ENCODE measurements at places on chromosomes 13 and 19.

GRCh38 chr19:58548859-58549663 lies 5.2 kb downstream of the TRIM28 start:
- no peak for DNase-seq

DNA sequence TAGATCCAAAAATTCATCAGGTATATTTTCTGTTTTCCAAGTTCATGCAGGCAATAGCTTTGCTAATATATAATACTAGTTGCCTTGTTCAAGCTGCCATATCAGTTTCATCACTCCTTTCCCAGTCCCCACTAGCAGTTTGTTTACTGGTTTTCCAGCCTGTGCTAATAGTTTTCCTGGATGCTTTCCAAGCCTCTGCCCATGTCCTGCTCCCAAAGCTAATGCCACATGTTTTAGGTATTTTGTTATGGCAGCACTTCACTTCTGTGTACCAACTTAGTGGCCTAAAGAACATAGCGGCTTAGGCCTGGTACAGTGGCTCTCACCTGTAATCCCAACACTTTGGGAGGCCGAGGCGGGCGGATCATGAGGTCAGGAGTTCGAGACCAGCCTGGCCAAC lies 28.1 kb upstream of the ZNF527 start:
- no peak for DNase-seq

GRCh38 chr19:11949201-11949600 lies 15.6 kb upstream of the ZNF763 start:
- DNase-seq: no peak

DNA sequence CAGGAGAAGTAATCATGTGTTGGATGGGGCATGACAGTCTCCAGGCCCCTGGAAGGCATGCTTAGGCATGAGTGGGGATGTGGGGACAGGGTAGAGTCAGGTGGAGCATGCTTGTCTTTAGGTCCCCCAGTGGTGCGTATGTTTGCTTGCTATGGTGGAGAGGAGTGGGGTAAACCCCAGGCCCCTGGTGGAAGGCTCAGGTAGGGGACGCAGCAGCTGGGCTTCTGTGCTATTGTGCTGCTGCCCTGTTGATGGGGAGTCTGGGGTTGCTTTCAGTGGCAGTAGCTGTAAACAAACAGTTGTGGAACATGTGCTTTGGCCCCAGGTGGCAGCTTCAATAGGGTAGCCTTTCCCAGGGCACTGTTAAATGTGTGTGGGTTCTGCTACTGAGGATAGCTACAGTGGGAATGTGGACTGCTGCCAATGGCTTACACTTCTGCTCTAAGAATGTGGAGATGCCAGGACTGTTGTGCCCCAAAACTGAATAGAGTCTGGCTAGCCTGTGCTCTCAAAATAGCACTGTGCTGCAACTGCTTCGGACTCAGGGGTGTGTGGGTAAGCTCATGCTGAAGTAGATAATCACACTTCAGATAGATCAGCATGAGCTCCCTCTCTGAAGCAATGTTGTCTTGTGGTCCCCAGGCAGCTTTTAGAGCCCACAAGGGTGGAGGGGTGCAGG lies 1257.3 kb downstream of the DIAPH3 start:
- no peak for DNase-seq

- DNase-seq: no peak
Measured at GRCh38 chr13:25180775-25181537, 8.9 kb upstream of the AMER2 start.

DNA sequence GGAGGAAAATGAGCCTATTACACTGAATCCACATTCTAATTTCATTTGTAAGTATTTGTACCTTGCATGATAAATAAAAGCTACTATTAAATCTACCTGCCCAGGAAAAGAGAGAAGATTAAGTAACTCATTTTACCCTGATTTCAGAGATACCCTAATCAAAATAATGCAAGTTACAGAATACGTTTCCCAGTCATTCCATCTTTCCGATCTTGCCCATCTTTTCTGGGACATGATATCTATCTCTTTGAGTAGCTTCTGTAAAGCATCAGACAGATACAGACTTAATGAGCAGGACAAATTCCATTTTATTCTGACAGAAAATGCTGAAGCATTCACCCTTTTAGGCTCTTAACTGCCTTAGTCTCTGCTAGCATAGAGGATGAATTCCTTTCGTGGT lies 56.6 kb downstream of the SPRY2 start:
- DNase-seq: no peak

GRCh38 chr13:65943024-65943423 lies 1287.1 kb downstream of the PCDH9 start:
- DNase-seq: no peak
